ENCODE measurements at places on chromosomes 16 and 17.
A peak's percentile ranks its signal among the peaks of the same experiment; 100 is the strongest.

- no peak for DNase-seq
Observed at GRCh38 chr16:11303405-11304138, 22.4 kb upstream of the PRM1 start.

GRCh38 chr17:66976781-66977201 is 12.3 kb downstream of the CACNG4 start:
- DNase-seq = no peak

- no peak for DNase-seq
Observed at GRCh38 chr16:57282510-57283213, 1.8 kb downstream of the PLLP start.

- peak; percentile 82 for DNase-seq
Observed at GRCh38 chr16:89560378-89561141, at the start of gene RPL13. Gene RPL13, plus strand, starts transcription at chr16:89560682. Its CDS starts 278 bp downstream, at chr16:89560960.

- no peak for DNase-seq
Observed at GRCh38 chr16:56889206-56889605, 24.2 kb downstream of the SLC12A3 start.

DNA sequence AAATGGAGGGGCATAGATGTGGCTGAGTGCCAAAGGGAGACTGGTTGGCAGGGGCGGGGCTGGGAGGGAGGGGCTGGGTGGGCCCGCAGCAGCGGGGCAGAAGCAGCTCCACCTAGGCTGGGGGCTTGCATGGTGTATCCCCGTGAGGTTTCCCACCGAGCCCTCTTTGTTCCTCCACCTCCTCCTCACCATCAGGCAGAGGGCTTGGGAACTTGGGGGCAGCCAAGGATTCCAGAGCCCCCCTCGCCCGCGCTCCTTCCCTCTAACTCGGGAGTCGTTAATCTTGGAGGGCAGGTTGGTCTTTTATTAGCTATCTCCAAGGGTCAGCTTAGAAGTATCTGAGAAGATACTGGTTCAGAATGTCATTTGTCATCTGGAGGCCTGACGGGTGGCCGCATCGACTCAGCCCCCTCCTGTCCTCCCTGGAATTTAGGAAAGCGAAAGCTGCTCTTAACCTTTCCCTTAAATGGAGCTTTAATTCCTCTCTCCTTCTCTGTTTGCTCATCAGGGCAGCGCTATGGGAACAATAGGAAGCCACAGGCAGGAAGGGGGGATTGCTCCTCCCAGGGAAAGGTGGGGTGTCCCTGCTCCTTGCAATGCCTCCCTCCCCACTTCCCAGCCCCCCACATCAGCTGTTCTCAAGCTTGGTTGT is 274.3 kb upstream of the XYLT1 start:
- DNase-seq = no peak

DNA sequence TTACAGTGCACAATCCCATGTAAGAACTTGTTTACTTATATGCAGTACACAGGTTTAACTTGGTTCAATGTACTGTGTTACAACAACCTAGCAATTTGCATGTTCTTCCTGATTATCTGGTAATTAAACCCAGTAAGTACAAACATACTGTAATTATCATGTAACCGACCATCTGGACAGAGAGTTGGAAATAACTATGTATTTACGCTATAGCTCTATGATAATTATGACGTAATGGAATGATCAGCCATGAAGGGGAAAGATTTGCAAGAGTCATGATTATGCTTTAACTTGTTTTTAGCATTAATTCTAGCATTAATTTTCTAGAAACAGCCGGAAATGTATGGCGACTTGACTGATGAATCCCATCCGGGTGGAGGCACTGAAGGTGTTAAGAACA is 74.8 kb upstream of the SALL1 start:
- DNase-seq = no peak

DNA sequence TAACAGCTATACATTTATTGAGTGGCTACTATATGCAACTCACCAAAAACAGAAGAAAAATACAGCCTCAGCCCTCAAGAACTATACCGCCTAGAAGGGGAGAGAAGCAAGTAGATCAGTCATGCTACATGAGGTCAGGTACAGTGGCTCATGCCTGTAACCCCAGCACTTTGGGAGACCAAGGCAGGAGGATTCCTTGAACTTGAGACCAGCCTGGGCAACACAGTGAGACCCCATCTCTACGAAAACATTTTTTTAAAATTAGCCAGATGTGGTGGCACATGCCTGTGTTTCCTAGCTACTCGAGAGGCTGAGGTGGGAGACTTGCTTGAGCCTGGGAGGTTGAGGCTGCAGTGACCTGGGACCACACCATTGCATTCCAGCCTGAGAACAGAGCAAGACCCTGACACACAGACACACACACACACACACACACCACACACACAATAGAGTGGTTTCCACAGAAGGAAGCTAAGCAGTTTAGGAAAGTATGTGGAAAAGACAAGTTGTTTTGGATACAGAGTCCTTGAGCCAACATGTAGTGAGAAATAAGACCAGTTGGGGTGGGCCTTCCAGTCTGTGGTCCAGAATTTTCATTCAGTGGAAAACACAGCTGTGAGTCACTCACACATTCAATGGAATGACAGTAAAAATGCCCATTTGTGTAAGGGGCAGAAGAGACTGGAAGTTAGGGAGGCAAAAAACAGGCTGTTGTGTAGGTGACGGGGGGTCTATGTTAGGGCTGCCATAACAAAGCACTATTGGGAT is 10.7 kb upstream of the SNTB2 start:
- no peak for DNase-seq

DNA sequence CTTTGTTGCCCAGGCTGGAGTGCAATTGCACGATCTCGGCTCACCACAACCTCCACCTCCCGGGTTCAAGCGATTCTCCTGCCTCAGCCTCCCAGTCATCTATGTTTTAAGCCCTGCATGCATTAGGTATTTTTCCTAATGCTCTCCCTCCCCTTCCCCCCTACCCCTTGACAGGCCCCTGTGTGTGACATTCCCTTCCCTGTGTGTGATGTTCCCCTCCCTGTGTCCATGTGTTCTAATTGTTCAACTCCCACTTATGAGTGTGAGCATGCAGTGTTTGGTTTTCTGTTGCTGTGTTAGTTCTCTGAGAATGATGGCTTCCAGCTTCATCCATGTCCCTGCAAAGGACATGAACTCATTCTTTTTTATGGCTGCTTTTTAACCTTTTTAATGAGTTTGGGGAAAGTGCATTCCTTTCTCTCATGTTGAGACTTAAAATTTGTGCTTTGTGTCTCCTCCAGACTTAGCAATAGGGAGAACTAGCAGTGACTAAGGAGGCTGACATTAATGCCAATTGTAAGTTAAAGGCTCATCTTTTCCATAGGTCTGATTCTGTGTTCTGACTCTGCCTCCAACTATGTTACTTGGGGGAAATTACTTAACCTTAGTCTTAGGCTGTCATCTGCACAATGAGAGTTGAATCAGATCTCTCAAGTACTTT is 17.7 kb upstream of the PHAF1 start:
- no peak for DNase-seq

DNA sequence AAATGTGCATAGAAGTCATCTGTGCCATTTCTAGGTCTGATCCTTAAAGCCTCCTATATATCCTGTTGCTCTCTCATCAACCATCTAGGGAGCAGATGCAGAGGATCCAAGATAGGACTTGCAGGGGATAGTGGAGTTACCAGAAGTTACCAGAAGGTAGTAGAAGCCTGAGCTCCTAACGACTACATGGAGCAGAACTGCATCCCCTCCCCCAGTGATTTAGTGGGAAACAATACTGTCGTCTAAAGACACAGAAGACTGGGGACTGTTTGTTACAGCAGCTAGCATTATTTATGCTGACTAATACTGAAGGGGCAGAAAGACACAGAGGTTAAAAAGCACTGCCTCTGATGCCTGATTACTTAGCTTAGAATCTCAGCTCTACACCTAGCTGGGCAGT is 15.8 kb downstream of the GP2 start:
- DNase-seq = no peak

GRCh38 chr17:59178266-59178985 is 22.9 kb downstream of the PRR11 start:
- DNase-seq = no peak

DNA sequence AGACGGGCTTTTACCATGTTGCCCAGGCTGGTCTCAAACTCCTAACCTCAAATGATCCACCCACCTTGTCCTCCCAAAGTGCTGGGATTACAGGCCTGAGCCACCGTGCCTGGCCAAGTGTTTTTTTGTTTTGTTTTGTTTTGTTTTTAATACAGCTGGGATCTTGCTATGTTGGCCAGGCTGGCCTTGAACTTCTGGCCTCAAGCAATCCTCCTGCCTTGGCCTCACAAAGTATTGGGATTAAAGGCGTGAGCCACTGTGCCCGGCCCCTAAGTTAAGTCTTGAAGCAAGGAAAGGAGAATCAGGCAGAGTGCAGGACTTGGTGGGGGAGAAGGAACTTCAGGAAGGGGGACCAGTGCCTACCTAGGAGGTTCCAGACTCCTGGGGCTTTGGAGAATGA is 51.7 kb upstream of the NOL11 start:
- DNase-seq = no peak

- DNase-seq = peak; percentile 12
Observed at GRCh38 chr16:84484579-84485254, 19.7 kb downstream of the MEAK7 start.

DNA sequence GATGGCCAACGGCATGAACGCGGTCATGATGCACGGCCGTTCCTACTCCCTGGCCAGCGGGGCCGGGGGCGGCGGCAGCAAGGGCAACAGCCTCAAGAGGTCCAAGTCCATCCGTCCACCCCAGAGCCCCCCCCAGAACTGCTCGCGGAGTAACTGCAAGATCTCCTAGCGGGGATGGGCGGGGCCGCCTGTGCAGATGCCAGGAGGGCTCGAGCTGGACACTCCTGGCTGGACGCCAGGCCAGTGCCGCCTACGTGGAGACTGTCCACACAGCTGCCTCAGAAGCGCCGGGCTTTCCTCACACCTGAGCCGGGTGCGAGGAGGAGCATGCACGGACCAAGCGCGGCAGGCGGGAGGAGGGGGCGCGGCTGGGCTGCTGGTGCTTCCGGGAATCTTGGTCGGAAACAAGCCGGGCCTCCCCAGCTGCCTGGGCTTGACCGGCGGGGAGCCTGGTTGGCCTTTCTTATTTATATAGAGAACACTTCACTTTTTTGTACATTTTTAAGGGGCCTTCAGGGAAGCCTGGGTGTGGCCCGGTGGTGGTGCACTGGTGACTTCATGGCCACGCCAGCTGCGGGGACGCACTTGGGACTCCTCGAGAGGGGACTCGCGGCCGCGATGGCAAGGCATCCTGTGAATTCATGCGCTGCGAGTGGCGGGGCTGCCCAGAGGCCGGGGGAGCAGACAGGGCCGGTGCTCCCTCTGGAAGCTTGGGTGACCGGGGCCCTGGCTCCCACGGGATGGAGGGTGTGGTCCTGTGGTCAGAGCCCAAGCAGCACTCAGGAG is 3.1 kb upstream of the WFIKKN1 start:
- no peak for DNase-seq

DNA sequence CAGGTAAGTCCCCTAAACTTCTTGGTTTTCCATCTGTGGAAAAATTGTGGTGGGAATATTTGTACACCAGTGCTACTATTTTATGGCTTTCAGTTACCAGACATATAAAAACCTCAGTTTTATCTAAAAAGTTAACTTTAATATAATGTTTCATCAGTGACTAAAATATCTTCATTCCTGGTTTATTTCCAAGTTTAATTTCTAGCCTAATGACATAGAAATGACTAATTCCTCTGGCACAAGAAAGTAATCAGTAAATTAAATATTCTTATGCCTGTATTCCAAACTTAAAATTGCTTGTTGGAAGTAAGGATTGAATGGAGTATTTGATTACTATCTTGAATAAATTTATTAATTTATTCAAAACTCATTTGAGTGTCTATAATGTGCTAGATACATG is 757.0 kb downstream of the CDH11 start:
- no peak for DNase-seq

DNA sequence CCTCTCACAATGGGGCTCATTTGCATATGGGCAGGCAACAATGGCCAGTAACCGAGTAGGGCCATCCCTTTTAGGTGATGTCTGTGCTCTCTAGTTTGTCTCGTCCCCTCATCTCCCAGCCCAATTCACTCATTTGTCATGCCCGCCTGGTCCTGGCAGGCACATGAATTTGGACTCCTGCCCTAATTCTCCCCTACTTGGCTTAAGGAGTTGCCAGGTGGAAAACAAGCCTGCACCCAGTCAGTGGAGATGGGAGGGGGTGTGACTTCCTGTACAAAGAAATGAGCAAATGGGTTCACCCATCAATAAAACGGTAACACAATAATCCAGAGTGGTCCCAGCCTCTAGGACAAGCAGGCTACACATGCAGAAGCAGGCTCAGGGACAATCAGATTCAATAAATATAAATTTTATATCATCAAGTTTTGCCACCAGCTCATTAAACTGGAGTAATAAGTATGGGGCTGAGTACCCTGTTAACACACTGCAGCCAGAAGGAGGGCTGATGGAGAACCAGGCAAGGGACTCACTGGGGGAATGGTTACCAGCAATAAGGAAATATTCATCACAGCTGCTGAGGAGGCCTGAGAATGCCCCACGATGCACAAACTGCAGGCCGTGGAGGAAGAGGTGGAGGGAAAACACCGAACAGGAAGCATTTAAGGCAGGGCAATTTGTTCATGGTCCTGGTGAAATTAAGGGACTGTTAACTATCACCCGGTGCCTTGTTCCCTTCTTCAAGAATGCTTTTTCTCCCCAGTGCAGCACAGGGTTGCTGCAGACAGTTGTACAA is 84.4 kb upstream of the GPRC5B start:
- DNase-seq = no peak

DNA sequence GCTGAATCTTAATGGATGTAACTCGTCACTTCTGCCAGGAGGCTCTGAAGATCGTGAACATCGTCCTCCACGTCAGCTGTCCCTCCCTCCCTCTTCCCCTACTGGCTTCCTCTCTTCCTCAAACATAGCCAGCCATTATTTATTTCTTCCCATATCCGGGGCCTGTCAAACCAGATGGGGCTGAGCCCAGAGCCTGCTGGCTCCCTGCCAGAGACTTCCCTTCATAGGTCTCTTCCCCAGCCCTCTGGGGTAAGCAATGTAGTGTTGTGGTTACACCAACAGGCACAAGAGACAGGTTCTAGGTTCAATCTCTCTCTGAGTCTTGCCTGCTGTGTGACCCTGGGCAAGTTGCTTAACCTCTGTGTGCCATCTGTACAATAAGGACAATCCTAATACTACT is 40.1 kb upstream of the ZFP90 start:
- DNase-seq = peak; percentile 5
